ENCODE measurements at places on chromosomes 5 and 9.
A peak's percentile ranks its signal among the peaks of the same experiment; 100 is the strongest.

DNA sequence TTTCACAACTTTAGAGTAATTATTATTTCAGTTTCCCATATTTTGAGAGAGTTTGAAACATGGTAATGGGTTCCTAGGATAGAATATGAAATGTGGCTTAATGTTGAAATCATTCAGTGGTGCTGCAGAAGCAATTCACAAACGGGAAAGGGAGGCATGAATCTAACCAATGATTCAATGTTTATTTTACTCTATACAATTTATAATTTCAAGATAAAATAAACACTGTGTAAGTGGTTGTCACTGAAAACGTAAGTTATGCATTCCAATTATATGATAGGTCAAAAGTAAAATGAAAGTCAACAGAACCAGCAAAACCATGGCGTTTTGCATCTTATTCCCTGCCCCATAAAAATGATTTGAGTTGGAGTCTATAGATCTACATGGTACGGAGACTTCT is 1207.1 kb upstream of the CDH18 start:
- no peak for DNase-seq

- no peak for DNase-seq
Measured at GRCh38 chr5:40240111-40240510, 439.6 kb upstream of the PTGER4 start.

DNA sequence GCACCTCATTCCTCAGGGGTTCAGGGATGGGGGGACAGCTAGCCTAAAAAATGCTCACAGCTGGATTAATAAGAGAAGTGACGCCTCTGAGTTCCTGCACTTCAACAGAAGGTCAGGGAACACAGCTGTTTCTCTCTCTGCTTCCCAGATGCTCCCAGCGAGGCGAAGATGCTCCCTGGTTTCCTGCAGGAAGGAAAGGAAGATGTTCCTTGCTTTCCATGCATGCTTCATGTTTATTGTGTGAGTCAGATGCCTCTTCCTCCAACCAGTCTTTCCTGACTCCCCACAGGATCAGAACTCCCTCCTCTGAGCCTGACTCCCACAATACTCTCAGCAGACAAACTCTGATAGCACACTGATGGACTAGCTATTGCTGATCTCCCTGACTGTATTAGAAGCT is 71.9 kb downstream of the MFAP3 start:
- DNase-seq: no peak

DNA sequence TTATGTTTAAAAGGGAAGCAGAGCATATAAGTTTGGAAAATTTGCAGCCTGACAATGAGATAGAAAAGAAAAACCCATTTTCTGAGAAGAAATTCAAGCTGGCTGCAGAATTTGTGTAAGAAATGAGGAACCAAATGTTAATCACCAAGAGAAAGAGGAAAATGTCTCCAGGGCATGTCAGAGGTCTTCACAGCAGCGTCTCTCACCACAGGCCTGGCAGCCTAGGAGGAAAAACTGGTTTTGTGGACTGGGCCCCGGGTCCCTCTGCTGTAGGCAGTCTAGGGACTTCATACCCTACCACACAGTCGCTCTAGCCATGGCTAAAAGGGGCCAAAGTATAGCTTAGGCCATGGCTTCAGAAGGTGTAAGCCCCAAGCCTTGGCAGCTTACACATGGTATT is 32.1 kb upstream of the HSD17B4 start:
- DNase-seq: no peak

GRCh38 chr9:696332-697323 is 144.9 kb upstream of the DMRT1 start:
- no peak for DNase-seq

- no peak for DNase-seq
Measured at GRCh38 chr5:175728885-175729828, 71.3 kb downstream of the HRH2 start.

DNA sequence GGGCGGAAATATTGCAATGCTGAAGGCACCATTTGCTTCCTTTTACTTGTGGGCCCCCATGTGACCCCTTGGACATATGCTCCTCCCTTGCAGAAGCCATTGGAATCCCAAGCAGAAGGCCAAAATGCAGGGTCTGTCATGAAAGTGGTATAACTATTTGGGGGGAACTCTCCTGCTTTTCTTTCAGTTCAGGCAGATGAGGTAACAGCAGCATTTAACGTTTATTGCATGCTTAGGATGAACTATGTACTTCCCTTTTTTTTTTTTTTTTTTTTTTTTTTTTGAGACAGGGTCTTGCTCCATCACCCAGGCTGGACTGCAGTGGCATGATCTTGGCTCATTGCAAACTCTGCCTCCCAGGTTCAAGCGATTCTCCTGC is 7.8 kb downstream of the FOXI1 start:
- no peak for DNase-seq

DNA sequence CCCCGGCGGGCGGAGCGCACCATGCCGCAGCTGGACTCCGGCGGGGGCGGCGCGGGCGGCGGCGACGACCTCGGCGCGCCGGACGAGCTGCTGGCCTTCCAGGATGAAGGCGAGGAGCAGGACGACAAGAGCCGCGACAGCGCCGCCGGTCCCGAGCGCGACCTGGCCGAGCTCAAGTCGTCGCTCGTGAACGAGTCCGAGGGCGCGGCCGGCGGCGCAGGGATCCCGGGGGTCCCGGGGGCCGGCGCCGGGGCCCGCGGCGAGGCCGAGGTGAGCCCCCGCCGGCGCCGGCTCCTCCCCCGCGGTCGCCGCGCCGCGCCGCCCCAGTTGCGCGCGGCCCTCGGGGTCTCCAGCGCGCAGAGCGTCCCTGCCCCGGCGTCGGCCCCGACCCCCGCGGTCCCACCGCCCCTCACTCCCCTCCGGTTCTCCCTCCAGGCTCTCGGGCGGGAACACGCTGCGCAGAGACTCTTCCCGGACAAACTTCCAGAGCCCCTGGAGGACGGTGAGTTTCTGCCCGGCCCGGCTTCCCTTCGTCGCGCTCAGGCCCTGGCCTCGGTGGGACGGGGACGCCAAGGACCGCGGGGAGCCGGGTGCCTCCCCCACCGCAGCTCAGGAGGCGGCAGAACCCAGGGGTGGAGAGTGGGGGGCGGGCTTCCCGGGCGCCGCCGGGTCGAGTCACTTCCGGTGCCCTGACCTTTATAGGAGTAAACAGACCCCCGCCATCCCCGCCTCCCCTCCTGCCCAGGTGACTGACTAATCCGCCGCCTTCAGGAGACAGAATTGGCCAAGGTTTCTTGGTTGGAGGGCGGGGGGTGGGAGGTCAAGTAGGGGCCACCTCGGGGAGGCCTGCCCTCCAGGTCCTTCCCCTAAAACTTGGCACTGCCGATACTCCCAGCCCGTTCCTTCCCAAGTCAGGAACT is 665 bp downstream of the TCF7 start:
- no peak for DNase-seq

DNA sequence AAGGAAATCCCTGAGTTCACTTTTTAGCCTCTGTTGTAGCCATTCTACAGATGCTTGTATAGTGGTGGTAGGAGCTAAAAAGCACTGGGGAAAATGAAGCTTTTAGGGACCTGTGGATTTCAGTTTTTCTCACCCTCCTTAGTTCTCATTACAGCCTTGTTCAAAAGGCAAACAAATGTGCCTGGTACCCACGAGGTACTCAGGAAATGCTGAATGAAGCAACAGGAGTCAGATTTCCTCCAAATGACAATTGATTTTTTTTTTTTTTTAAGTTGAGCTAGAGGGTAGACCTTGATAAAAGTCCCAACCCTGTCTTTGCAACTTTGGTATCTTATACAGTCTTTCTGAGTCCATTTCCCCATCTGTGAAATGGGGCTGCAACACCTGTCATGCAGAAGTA is 21.3 kb upstream of the TMOD1 start:
- no peak for DNase-seq

DNA sequence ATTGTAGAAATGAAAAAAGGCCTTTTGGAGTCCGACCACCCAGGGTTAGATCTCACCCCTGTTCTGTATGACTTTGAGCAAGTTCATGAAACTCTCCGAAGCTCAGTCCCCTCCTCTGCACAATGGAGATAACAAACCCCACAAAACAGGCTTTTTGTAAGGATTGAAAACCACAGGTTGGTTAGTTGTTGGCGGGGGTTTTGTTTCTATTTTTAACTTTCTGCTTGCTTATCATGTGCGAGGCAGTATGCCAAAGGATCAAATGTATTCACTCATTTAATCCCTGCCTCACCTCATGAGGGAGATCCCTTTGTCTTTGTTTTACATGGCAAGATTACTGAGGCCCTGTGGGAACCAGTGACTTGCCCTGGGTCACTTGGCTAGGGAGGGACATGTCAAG is 539.1 kb downstream of the CDK5RAP2 start:
- no peak for DNase-seq

GRCh38 chr9:136199391-136200288 is 5.3 kb downstream of the LHX3 start:
- DNase-seq: no peak

DNA sequence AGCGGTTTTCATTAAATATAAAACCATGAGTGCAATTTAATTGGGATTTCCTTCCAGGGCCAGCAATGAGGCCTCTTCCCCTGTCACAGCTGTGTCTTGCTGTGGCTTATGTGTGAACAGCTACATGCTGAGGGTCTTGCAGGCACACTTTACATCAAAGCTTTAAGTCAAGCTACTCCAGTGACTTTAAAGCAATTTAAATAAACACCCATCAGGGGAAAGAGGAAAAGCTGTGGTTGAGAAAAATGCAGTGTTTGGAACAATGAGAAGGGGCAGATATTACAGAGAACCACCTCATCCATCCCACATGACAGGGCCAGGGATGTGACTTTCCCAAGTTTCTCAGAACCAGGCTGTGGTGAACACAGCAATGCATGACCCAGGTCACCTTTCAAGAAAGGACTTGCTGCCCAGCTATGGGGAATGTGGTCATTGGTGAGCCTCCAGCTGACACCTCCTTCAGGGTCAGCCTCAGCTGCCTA is 115.9 kb upstream of the LPAR1 start:
- no peak for DNase-seq

GRCh38 chr5:7876867-7877266 is 7.9 kb downstream of the MTRR start:
- no peak for DNase-seq

GRCh38 chr9:21295992-21296391 is 9.1 kb downstream of the IFNA5 start:
- no peak for DNase-seq

- no peak for DNase-seq
Measured at GRCh38 chr5:76326577-76327302, 76.3 kb upstream of the IQGAP2 start.

- no peak for DNase-seq
Measured at GRCh38 chr5:30749971-30750370, 443.5 kb upstream of the CDH6 start.

DNA sequence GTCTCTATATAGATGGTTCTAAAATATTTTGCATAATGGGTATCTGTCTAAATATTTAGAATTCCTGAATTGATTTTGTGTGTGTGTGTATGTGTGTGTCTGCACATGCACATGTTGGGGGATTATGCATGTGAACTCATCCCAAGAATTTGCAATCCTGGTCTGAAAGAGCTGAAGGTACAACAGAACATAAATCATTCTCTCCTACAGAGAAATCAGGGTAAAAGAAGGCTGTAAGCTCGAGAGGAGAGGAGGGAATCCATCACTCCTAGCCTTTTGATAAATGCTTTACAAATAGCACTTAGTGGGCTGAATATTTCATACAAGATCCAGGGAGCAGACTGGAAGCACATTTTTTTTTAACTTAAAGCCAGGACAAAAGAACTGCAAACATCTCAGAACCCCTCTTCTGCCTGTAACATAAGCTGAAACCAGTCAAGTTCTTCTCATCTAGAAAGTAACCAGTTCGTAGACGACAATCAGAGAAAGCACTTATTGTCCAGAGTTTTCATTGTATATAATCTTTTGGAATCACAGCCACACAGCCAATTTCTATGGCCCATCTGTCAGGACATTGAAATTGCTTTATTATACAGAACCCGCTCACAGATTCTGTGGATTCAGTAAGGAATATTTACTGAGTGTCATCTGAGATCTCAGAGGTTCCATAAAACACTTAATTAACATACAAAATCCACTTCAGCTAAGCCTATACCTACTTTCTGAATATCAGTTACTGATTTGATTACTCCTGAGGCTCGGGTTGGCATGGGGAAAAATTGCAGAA is 541.4 kb upstream of the ZNF462 start:
- peak; percentile 28 for DNase-seq

- DNase-seq: no peak
Measured at GRCh38 chr9:133169102-133169501, 5.4 kb upstream of the GBGT1 start.

DNA sequence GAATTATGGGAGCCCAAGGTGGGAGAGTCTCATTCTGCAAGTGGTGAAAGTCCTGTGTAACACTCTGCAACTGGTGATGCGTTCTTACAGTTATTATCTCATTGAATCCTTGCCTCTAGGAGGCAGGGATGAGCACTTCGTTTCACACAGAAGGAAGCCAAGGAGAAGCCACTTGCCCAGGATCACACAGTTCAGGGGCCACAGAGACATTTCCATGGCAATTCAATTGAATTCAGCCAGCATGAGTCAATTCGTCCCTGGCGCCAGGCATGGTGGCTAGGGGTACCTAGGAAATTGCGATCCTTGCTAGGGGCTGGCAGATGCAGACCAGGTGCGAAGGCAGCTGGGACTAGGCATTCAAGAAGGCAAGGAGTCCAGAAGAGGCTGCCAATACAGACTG is 26.2 kb downstream of the LHX2 start:
- DNase-seq: no peak

- no peak for DNase-seq
Measured at GRCh38 chr9:69299826-69300225, 25.2 kb upstream of the ENTREP1 start.

- no peak for DNase-seq
Measured at GRCh38 chr9:91239367-91240111, 122.2 kb downstream of the AUH start.

GRCh38 chr9:98495530-98495929 is 213.2 kb downstream of the GABBR2 start:
- DNase-seq: no peak

- no peak for DNase-seq
Measured at GRCh38 chr5:139869042-139869790, 73.6 kb downstream of the PSD2 start.

GRCh38 chr5:155091768-155092717 is 78.5 kb downstream of the KIF4B start:
- no peak for DNase-seq

GRCh38 chr5:6584727-6585126 is 48.1 kb downstream of the NSUN2 start:
- DNase-seq: no peak

GRCh38 chr9:83200531-83200930 is 137.6 kb upstream of the RASEF start:
- DNase-seq: no peak

GRCh38 chr9:134838651-134839454 is 41.8 kb upstream of the FCN2 start:
- no peak for DNase-seq
